Kidney (tissue), 22 donors: ENCODE measurements at places on chromosomes 4 and X.

DNA sequence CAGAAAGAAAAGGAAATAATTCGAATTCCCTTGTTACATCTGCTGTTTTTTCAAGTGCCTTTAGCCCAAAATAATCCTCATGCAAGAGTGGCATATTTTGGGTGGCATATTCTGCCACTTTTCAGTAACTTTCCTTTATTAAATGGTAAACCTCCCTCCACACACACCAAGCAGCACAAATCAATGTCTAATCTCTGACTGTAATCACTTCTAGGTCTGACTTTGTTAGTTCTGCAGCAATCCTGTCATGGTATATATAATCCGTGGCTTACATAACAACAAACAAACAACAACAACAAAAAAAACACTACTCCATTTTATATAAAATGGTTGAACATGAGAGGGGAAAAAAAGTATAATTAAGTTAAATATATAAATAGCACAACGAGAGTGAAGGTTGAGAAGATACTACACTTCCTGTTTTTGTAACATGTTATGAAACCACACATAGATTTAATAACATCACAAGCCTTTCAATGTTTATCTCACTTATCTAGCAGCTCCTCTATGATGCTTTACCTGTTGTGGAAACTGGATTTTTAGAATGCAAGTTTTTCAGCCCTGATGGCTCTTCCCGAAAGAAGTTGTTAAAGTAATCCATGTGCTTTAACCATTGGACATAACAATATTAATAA, 715.4 kb downstream of the GRXCR1 start:
- no peak for DNase-seq

- DNase-seq, result peak; percentile 56
Measured at GRCh38 chr4:7013175-7013574, 30.0 kb upstream of the TADA2B start.

GRCh38 chr4:87092389-87093141, 127.9 kb downstream of the KLHL8 start:
- DNase-seq, result peak; percentile 95

- no peak for DNase-seq
Measured at GRCh38 chr4:73868206-73869129, 725 bp upstream of the CXCL1 start.

- peak; percentile 85 for DNase-seq
Measured at GRCh38 chr4:174283507-174284471, at the start of the genes CEP44 and FBXO8. Gene CEP44, plus strand, starts transcription at chr4:174283911. Its CDS starts 15,211 bp downstream, at chr4:174299122. Gene FBXO8, minus strand, starts transcription at chr4:174283667. Its CDS starts 20,575 bp downstream, at chr4:174263092.

- DNase-seq, result no peak
Measured at GRCh38 chrX:19152762-19153161, 30.5 kb upstream of the ADGRG2 start.

DNA sequence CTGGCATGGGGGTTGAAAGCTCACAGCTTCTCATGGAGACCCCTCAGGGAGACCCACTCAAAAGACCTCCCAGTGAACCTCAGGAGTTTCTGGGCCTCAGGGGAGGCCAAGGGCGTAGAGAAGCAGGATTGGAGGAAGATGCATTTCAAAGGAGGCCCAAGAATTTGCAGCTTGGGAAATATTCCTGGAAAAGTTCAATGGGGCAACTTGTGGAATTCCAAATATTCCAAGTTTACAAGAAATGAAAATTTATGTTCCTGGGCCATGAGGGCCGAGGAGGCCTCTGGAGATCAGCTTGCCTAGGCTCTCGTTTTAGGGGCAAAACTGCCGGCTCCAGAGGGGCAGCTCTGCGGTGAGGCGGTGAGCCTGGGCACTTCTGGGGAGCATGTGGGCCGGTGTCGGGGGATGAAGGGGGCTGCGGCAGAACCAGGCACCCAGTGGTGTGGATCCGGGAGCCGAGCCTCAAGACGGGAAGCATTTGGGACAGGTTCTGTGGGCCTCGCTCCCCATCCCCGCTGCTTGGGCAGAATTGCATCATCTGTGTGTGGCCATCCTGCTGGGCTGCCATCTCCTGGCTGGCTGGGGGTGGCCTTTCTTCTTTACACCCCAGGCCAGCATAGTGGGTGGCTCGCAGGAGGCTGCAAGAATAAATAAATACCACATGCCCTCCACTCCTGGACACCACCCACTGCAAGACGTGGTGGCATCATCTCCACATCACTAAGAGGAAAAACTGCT, 54.6 kb upstream of the GPR78 start:
- DNase-seq, result no peak

DNA sequence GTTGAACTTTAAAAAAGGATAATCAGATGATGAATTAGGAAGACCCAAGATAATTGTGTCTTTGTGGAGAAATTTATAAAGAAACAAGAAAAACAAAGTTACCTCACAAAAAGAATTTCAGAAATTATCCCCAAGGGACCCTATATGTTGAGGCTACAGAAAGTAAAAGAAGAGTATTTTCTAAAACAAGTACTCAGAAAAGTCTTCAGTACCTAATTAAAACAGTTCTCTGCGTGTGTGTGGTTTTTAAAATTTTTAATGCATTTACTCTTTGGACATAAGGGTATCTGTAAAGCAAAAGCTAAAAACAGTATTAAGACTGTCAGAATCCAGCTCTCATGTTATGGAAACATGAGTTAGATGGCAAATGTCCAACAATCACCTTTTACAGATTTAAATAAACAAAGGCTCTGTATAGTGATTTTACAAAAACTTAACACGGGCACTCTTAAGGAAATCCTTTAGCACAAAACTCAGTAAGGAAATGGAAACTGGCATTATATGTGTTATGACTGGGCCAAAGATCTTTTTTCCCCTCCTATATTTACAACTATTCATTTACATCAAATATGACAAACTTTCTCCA, 187.5 kb downstream of the NSUN7 start:
- DNase-seq, result no peak

- DNase-seq, result no peak
Measured at GRCh38 chr4:172104539-172104938, 291.3 kb downstream of the GALNTL6 start.

DNA sequence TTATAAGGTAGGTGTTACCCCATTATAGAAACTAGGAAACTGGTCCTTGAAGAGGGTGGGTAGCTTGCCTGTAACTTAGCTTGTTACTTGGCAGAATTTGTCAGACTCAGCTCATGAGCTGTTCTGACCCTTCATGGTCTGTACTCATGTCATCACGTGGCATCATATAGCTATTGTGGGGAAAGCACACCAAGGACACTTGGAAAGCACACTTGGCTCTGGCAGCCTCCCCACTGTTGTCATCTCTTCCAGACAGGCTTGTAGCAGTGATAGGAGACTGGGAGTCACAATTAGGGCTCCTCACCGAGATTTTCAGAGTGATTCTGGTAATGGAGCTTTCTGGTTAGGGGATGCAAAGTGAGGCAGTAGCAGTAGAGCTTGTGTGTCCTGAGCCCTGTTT, 30.4 kb downstream of the ADH5 start:
- DNase-seq, result no peak

- peak; percentile 65 for DNase-seq
Measured at GRCh38 chr4:180449395-180449956, 1793.7 kb upstream of the TENM3 start.

GRCh38 chr4:115272594-115272993, 159.2 kb upstream of the NDST4 start:
- DNase-seq, result no peak

DNA sequence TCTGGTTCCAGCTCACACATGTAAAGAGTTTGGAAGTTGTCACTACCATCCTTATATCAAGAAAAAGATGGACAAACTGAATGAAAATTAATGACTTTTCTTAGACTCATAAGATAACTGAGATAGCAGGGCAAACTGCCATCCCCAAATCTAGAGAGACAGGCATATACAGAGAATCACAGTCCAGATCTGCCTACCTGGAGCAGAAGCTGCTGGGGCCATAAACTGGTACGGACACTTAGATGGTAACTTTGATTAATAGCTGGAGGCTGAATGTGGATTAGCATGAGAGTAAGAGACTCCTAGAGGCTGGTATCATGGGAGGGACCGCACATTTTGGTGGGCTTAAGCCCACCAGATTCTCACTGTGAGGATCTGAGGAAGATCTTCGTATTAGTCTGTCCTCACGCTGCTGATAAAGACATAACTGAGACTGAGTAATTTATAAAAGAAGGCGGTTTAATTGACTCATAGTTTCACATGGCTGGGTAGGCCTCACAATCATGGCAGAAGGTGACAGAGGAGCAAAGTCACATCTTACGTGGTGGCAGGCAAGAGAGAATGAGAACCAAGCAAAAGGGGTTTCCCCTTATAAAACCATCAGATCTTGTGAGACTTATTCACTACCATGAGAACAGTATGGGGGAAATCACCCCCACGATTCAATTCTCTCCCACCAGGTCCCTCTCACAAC, 10.8 kb upstream of the POLA1 start:
- DNase-seq, result no peak

GRCh38 chr4:62622089-62622488, 1422.0 kb downstream of the ADGRL3 start:
- DNase-seq, result no peak

GRCh38 chr4:135412213-135412612, 1210.6 kb upstream of the PABPC4L start:
- DNase-seq, result no peak

DNA sequence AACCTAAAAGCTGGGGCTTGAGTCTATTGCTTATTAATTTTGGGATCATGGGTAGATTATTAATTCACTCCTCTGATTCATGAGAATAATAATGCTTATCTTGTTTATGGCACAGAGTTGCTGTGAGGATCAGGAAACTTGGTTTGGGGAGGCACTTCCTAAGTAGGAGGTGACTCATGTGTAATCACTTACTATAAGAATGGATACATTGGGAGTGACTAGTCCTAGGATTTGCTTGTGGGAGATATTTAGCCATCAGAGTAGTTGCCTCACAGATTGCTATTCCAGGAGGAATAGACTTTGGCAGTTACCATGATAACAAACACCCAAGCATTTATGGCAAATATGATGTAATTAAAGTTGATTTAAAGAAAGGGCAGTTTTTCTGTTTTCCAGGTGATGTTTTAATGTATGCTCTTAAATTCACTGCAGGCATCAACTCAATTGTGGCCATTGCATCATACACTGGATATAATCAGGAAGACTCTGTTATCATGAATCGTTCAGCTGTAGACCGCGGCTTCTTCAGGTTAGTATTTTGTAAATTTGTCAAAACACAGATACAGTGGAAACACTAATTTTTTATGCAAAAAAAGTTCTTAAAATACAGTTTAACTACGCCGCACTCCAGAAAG, 41.9 kb downstream of the POLR2B start:
- no peak for DNase-seq

DNA sequence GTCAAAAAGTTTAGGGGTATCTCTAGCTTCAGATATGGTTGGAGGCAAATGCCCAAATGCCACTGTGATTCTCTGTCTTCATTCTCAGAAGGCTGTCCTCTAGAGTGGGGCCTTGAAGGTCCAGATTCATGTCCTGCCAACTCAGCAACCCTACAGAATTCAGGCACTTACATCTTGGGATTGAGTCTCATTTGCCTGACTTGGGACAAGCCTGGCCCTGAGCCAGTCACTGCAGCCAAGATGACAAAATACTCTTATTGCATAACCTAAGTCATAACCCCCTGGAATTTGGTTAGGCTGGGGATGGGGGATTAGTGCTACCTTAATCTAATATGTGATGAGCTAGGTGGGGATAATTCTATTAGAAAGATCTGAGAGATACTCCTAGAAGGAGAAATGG, 100.5 kb downstream of the AREG start:
- DNase-seq, result no peak

GRCh38 chr4:16217300-16218051, 8.8 kb downstream of the TAPT1 start:
- no peak for DNase-seq

GRCh38 chrX:19372547-19373331, 29.0 kb downstream of the PDHA1 start:
- DNase-seq, result peak; percentile 25

GRCh38 chrX:49199906-49200771, at the start of gene SYP:
Gene SYP, minus strand, starts transcription at chrX:49200193. Its CDS starts 7 bp downstream, at chrX:49200186.
- DNase-seq, result peak; percentile 94

DNA sequence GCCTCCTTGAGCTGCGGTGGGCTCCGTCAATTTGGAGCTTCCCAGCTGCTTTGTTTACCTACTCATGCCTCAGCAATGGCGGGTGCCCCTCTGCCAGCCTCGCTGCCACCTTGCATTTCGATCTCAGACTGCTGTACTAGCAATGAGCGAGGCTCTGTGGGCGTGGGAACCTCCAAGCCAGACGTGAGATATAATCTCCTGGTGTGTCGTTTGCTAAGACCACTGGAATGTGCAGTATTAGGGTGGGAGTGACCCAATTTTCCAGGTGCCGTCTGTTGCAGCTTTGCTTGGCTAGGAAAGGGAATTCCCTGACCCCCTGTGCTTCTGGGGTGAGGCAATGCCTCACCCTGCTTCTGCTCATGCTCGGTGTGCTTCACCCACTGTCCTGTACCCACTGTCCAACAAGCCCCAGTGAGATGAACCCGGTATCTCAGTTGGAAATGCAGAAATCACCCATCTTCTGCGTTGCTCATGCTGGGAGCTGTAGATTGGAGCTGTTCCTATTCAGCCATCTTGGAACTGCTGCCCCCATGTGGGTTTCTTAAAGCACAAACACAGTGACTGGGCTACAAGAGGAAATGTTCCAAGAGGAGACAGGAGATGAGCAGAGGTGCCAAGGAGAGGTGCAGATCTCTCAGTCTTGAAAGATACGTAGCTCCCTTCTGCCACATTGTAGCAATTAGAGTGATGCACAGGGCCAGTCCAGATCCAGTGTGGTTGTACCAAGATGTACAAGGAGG, 193.0 kb upstream of the IGFBP7 start:
- no peak for DNase-seq

GRCh38 chr4:25190407-25190806, 30.2 kb upstream of the SEPSECS start:
- no peak for DNase-seq

DNA sequence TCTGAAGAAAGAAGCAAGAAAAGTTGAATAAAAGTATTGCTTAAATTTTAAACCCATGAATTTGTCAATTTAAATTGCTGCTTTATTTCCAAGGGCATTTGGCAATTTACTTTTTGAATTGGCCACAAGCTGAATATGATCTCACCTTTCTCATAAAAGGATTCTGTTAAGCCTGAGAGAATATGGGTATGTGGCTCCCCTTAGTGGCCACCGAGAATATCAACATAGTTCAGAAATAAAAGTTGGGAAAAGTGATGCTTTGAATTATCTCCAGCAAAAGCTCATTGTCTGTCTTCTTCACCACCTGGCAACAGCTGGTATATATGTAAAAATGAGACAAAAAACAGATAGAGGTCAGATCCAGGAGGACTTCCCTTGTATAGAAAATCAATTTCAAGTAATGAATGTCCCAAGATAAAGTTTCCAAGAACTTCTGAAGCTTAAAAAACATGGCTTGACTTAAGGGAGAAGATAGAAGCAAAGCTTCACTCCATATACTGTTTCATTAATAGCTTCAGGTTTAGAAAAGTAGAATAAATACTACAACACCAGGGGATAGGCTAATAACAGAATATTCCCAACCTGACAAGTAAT, 290.7 kb upstream of the FAM241A start:
- DNase-seq, result peak; percentile 30

- no peak for DNase-seq
Measured at GRCh38 chr4:189414021-189414420, 526.7 kb upstream of the FRG1 start.

GRCh38 chrX:144075432-144075831, 191.6 kb downstream of the UBE2NL start:
- DNase-seq, result no peak
